Stimulated activated CD8-positive, alpha-beta memory T cell treated with anti-CD3 and anti-CD28 coated beads, Interleukin-4, amount 100 ng/mL, for 1 hour (primary cell): ENCODE measurements at places on chromosomes 6 and 20.

GRCh38 chr6:138499303-138500018 lies at the start of gene NHSL1:
Gene NHSL1 (minus strand): TSS chr6:138499494. CDS start chr6:138499290, 204 bp downstream.
- DNase-seq: no peak

DNA sequence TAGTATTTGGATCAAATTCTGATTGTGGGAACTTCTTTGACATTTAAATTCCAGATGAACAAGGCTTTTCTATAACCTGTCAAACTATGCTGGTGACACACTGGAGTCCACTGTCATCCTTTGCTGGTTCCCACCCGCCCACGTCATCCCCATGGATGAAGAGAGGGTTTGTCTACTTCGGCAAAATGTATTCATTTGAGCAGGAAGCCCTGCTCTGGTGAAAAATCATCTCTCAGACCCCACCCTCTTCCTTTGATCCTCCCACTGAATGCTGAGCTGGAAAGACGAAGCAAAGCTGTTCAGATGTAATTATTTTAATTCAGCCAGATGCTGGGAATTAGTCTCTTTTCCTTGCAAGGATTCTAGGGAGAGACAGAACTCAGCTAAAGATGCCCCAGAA lies 50.5 kb downstream of the CPNE5 start:
- DNase-seq: no peak

DNA sequence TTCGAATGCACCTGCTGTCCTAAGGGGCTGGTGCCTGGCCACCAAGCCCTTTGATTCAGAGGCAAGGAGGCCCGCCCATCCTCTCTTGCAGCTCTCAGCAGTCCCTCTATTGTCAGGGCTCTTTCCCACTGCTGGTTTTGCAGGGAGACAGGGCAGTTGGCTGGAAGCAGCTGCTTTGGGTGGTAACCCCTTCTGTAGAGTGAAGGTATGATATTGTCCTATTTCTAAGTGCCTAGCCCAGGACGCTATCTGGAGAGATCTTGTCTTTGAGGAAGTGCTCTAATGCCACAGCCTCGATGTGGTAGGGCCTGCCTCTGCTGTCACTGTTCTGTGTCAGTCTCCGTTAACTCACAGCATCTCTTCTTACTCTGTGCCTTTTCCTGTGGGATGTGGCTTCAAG lies 5.6 kb downstream of the PLCG1 start:
- DNase-seq: no peak

GRCh38 chr20:24318569-24319352 lies 150.7 kb upstream of the SYNDIG1 start:
- no peak for DNase-seq

DNA sequence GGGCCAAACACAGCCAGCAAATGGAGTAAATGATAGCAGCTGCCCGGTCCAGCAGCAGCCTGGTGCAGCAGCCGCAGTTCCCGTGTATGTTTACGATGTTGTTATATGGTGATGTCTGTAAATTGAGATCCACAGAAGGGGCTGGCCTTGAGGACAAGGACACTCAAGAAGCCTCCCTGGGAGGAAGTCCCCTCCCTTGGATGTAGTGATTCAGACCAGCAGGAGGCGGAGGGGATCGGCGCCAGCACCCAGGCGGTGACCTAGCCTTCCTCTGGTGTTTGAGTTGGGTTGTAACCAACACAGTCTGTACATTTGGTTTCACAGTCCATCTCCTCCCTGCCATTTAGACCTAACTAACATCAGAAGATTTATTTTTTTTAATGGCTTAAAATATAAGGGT lies 187.8 kb downstream of the SYNDIG1 start:
- no peak for DNase-seq

DNA sequence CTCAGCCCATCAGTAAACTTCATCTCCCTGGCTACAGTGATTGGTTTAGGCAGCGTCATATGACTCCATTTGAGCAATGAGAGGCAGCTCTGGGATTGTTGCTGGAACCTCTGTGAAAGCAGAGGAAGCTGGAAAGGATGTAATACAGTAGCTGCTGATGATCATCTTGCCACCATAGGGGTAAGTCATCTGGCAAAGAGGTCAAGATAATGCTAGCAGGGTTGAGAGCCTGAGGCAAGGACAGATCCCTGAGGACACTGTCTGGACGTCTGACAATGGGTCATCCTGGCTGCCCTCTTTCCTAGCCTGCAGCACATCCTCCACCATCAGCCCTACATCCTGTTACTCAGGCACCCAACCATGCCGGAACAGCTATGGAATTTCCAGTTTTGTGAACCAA lies 25.5 kb upstream of the FKBP1A start:
- DNase-seq: no peak

DNA sequence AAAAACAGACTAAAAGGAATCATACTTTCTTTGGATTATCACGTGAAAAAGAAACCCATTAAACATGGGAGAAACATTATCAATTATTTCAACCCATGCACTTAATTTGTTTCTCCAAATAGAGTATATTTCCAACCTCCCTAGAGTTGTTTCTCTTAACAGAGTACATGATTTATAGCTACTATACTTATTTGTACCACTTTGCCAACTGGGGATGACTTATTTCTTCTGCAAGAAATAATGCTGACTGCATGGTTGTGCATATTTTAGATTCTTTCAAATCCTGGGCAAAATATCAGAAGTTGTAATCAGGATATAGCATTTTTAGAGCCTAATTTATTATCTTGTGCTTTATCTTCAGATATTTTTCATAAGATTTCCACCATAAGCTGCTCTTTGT lies 629.1 kb upstream of the EYS start:
- no peak for DNase-seq

GRCh38 chr20:63973636-63974401 lies 4.1 kb upstream of the ZNF512B start:
- DNase-seq: no peak

DNA sequence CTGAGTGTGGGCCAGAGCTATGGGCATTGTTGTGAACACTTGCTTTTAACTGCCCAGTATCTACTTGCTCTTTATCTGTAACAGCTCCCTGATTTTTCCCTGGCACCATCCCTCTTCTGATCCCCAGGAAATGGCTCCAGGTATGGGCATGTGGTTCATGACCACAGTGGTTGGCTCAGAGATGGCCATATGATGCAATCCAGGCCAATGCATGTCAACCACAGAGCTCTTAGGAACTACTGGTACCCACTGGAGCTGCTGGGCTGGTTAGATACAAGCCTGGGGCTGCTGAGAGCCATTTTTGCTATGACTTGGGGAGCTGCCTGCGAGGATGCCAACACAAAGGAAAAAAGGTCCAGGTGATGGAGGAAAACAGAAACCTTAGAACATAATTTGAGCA lies 55.6 kb downstream of the KCNB1 start:
- no peak for DNase-seq

DNA sequence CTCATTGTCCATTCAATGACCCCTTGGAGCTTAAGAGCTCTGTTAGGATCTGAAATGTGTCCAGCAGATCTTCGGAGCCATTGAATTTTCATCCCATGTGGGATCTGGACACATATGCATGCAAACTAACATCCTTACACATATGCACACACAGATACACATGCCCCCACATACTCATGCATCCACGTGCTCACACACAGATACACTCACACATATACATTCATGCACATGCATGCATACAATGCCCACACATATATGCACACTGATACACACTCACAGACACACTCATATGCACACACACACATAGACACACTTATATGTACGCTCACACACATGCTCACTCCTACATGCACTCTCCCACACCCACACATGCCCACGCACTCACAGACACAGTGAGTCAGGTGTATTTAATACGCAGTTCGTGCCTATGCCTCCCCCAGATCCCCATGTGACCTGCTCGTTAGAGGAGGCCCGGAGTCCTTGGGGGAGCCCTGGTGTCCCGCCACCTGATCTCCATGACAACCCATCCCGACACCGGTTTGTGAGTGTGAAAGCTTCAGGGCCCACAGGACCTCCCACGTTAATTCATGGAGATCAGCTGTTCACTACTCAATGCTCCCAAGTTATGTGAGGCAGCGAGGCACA lies 121.9 kb upstream of the SULF2 start:
- no peak for DNase-seq

GRCh38 chr20:62922451-62922921 lies 3.8 kb downstream of the DIDO1 start:
- peak; percentile 31 for DNase-seq

- no peak for DNase-seq
These were observed 81.2 kb downstream of the THBS2 start for GRCh38 chr6:169172456-169172855.

GRCh38 chr6:138440758-138441357 lies 36.8 kb downstream of the HEBP2 start:
- DNase-seq: no peak

- DNase-seq: no peak
These were observed 672.4 kb upstream of the MARCKS start for GRCh38 chr6:113184736-113185135.

DNA sequence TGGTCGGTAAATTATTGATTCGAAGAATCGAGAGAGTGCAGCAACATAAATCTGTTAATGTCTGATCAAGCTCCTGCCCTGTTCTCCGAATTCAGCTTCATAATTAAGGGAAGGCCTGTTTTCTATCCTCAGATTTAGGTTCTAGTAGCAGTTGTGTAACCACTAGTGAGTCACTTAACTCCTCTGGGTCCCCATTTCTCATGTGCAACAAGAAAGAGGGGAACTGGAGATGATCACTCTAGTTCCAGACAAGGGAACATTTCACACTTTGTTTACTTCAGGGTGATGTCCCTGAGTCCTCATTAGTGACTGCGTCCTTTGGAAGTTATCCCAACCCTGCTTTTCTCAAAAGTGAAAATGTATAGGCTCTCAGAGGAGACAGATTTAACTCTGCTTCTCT lies 68.1 kb upstream of the RNF146 start:
- DNase-seq: no peak

DNA sequence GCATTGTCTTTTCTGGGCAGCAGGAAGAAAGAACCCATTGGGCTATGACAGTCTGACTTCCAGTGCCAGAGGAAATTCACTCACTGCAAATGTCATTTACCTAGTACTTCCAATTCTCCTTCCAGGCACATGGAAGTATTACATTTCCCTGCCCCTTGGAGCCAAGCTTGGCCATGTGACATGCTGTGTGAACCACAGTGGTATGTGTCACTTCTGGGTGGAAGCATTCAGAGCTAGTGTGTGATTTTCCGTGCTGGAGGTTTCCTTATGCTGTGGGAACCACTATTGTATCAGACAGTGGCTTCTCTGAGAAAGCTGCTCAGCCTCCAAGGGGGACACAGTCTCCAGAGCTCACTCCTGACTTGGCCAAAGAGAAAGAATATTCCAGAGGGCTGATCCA lies 387.6 kb downstream of the CDC5L start:
- no peak for DNase-seq

DNA sequence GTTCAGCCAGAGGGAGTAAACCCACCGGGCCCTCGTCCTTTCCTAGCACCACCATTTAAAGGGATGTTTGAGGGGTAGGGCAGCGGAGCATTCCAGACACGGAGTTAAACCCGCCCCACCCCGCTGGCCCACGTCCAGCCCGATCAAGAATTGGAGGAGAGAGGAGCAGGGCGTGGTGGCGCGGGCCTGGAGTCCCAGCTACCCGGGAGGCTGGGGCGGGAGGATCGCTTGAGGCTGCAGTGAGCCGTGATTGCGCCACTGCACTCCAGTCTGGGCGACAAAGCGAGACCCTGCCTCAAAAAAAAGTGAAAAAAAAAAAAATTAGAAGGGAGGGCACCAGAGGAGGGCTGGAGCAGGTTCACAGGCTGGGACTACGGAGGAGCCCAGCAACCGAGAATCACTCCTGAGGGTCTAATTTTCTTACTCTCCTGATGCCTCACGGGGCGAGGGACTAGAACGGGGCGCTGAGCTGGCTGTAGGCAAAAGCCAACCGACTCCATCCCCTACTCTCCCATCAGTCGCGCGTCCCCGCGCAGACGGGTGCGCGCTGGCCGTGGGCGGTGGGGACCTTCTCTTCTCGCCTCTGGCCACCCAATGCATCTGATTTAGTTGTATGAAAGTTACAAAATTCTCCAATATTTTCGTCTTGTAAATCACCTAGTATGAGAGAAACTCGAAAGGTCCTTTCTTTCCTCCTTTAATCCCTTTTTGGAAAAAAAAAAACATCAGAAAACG lies 6.1 kb upstream of the HSPA1B start:
- peak; percentile 23 for DNase-seq

DNA sequence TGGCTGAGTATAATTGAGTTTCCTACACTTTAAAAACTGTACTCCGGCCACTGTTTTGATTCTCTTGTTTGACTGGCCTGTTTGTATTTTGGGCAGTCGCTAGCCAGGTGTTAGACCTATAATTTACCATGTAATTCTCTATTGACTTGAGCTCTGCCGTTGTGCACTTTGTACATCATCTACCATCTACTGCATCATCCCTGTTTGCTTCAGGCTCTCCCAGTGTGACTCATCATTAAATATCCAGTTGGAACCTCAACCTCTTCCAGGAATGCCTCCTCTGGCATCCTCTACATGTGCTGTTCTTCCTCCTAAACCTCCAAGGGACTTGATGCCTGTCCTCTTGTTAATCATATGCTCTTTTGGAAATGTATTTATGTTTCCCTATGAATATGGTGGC lies 72.3 kb downstream of the FARS2 start:
- DNase-seq: no peak

DNA sequence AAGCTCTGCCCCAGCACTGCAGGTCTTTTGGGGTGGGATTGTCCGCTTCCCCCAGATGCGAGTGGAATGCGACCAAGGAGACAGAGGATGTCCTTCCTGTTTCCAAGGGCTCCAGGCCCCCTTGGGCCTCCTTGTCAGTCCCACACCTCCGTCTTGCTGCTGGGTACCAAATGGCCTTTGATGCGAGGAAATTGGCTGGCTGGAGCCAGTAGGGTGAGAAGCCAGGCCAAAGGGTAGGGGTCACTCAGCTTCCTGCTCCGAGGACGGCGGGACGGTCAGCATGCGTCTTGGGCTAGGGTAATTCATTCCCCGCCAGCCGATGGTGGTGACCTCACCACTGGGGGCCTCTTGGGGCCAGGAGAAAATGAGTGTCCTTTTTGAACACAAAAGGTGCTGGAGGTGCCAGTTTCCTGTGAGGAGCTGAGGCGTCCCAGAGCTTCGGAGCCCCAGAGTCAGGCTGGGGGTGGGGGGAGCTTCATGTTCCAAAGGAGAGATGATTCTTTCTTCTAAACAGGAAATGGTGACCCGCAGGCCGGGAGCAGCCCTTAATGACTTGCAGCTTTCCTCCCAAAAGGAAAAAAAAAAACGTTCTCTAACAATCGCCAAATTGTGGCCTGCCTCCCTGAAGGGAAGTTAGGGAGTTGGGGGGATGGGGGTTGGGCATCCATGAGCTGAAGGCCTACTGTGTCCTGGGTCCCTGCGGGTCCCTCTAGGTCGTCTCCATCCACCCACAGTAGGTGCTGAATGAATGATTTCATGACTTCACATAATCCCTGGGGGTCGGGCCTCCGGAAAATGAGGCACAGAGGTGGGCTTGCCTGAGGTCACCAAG lies 6.7 kb downstream of the SNAI1 start:
- no peak for DNase-seq

GRCh38 chr6:93749191-93749590 lies 329.8 kb upstream of the EPHA7 start:
- DNase-seq: no peak

DNA sequence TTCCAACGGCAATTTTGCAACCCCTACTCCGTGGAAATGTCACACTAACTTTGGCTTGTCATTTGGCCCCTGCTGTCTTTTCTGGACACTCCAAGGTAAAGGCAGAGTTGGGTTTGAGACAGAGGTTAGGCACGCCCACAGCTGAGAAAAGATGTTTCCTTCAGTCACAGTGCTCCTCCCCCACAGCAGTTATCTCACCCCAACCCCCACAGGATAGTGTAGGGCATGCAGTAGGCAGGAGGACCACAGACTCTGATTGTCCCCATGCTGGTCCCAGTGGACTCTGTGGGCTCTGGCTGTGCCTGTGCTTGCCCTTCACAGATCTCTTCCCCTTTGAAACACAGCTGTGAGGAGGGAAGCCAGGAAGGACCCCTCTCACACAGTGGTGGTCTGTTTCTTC lies 124.0 kb upstream of the CARMIL1 start:
- DNase-seq: no peak
